ENCODE measurements at places on chromosomes 5 and 9. TPM values are rescaled to one million over a fixed set of nuclear protein-coding genes. Genes with fewer than 3 reads are reported as not detected.

The EQTN gene
- not detected for polyA plus RNA-seq

The GPR150 gene
- polyA plus RNA-seq = 0.08 TPM

The FOXD4L3 gene
- not detected for polyA plus RNA-seq

The PCDHGA6 gene
- 0.96 TPM for polyA plus RNA-seq

The ORM2 gene
- polyA plus RNA-seq = 70.2 TPM

All from lung (tissue), 17 donors.